ENCODE measurements at places on chromosomes 7 and 10.

GRCh38 chr7:128110641-128111364 lies 79.6 kb upstream of the LRRC4 start:
- DNase-seq, result no peak

DNA sequence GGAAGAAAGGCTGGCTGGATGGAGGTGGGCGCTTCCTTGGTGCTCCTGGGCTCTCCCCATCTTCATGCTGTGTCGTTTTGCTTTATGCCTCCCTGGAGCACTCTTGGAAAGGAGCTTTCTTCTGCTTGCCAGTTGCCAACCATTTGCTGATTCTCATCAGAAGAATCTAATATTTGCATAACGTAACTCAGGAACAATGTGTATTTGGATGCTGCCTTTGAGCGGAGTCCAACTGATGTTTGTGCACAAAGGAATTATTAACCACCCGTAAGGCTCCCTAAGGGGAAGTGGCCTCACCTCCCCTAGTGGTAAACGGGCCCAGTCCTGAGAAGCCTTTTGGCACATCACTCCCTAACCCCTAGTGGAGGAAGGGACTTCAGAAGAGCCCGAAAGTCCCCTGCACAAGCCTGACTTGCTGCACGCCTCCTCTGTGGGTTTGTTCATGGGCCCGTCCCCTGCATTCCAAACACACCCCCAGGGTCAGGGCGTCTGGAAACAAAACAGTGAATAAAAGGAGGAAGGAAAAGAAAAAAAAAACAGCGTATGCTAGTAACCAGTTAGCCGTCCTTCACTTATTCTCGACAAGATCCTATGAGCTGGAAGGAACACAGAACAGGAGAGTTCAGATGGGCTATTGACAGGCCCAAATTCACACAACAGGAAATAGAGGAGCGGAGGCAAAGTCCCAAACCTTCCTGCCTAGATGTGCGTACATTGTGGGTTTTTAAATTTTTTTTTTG lies 602.2 kb downstream of the LRMDA start:
- no peak for DNase-seq

GRCh38 chr7:49812534-49812933 lies 39.1 kb downstream of the VWC2 start:
- no peak for DNase-seq

DNA sequence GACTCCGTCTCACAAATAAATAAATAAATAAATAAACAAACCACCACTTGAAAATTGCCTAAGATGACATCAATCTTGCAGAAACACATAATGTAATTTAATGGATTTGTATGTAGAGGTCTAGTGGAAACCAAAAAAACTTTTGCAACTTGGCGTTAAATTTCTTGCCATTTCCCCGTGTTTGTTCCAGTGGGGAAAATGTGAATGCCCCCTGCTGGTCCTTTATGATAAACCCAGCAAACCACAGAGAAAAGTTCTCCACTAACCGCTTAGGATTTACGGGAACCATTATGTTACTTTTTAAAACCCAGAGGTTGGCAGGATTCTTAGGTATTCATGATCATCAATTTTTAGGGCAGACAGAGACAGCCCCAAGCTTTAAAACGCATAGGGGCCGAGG lies 32.5 kb downstream of the LAMB4 start:
- DNase-seq, result no peak

DNA sequence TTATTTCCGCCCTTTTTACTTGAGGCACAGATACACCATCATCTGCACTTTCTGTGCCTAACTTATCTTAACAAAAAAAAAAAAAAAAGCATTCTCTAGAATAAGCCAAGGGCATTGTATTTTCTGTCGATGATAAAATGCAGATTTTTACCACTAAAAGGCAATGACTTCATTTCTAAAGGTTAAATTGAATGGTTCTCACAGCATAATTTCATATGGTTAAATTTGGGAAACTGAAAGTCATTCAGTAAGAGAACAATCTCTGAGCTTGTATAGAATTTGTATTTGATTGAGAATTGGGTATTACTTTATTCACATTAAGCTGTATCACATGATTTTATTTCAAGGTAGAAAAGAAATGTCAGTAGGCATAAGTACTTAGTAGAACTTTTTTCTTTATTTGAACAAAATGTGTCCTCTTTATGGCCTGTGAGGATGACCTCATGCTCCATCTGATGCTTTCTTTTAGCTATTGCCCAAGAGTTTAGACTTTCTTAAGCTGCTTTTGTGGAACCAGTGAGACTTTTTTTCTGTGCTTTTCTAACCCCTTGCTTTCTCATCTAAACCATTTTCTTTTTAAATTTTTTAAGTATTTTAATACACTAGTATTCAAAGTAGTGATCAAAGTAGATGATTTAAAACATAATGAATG lies 110.3 kb downstream of the LRRC4 start:
- no peak for DNase-seq

DNA sequence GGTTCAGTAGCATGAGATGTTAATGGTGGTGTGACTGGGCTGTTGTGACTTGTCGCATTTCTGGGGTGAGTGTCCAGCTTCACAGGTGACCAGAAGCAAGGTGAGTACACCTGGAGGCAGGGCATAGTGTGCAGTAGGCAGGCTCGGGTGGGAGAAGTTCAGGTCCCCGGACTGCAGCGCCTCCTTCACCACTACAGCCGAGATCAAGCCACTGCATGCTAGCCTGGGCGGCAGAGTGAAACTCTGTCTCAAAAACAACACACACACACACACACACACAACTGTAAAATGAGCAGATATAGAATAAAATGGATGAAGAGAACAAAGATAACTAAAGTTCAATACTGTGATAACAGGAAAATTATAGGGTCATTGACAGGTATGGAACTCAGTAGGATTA lies 11.1 kb upstream of the PARD3 start:
- DNase-seq, result no peak

DNA sequence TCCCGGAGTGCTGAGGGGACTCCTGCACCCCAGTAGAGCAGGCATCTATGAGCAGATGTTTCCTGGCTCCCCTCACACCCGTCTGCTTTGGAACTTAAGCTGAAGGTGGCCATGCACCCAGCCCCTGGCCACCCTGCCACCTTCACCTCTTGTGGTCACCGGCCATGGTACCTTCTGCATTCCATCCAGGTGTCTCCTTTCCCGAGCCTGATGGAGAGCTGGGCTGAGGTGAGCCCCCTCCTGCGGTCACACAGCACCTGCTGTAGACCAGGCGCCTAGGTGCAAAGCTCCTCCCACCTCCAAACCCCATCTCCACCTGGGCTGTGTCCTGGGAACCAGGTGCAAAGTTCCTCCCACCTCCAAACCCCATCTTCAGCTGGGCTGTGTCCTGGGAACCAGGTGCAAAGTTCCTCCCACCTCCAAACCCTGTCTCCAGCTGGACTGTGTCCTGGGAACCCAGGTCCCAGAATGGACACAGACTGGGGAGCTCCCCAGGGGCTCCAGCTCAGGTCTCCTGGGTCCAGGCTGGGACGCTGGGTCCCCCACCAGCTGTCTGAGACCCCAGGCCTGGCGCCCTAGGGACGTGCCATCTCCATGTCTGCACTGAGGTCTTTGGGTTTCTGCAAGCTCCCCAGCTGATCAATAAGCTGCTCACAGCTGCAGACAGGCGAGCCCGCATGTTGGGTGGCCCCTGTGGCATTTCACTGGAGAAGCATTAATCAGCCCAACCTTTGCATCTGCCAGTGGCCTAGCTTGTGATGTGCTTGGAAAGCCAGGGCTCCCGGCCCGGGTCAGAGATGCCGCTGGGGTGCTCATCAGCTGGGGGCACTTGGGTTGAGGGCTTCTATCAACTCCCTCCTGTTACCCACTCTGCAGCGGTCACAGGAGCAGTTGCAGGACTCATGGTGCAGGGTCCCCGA lies 61.2 kb upstream of the INPP5A start:
- no peak for DNase-seq

- no peak for DNase-seq
These were observed 98.2 kb downstream of the KIAA1217 start for GRCh38 chr10:24307116-24307515.
